ENCODE measurements at places on chromosomes 11 and 22. TPM values are rescaled to one million over a fixed set of nuclear protein-coding genes. Genes with fewer than 3 reads are reported as not detected.
A peak's percentile ranks its signal among the peaks of the same experiment; 100 is the strongest.

CNIH2 gene
- total RNA-seq: 0.98 TPM

DEUP1 gene
- total RNA-seq: not detected

GLYATL2 gene
- total RNA-seq: 0.92 TPM

GLB1L2 gene
- 13.4 TPM for total RNA-seq

JHY gene
- total RNA-seq: 2.2 TPM

SLC17A6 gene
- not detected for total RNA-seq

ALX4 gene
- total RNA-seq: 0.39 TPM

GRCh38 chr22:31346733-31347250, 646 bp upstream of the PATZ1 start:
- DNase-seq: peak; percentile 69

DNA sequence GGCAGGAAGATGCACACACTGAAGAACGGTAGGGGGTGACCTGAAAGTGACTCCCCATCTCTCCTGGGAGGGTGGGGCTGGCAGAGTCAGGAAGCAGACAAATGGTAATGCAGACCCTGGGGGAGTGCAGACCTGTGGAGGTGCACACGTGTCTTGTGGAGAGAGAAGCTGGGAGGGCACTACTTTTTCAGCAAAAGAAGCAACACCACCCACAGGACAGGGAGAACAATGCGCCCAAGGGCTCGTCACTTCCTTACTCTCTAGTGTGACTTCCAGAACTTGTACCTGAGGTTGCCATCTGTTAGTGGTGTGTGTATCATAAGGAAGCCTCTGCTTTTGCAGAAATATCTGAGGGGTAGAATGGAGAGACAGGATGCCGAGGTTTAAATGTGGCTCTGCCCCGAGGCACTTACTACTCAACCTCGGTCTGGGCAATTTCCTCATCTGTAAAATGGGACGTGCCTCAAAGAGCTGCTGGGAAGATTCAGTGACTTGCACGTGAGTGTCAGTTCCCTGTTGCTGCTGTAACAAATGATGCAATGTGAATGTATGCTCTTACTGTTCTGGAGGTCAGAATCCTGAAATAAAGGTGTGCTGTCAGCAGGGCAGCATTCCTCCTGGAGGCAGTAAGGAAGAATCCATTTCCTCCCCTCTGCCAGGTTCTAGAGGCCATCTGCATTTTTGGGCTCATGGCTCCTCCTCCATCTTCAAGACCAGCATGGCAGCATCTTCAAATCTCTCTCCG, 323.4 kb downstream of the SHANK2 start:
- DNase-seq: no peak

DNA sequence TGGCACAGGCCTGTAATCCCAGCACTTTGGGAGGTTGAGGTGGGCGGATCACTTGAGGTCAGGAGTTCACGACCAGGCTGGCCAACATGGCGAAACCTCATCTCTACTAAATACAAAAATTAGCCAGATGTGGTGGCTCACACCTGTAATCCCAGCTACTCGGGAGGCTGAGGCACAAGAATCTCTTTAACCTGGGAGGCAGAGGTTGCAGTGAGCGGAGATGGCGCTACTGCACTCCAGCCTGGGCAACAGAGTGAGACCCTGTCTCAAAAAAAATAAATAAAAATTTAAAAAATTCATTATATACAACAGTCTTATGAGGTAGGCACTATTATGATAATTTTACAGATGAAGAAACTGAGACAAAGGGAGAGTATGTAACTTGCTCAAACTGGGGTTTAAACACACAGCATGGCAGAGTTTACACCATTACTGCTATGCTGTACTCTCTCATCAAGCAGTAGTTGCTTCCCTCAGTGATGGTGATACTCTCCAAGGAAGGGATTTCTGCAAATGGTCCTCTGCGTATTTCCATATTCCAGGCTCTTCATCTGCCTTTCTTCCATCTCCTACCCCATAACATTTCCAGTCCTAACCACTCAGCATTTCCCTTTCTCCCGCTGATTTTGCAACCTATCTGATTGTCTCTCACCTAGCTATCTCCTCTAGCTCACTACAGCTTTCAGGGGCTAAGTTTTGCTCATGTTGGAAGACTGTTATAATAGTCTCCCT, 95.3 kb downstream of the CCDC83 start:
- no peak for DNase-seq

DNA sequence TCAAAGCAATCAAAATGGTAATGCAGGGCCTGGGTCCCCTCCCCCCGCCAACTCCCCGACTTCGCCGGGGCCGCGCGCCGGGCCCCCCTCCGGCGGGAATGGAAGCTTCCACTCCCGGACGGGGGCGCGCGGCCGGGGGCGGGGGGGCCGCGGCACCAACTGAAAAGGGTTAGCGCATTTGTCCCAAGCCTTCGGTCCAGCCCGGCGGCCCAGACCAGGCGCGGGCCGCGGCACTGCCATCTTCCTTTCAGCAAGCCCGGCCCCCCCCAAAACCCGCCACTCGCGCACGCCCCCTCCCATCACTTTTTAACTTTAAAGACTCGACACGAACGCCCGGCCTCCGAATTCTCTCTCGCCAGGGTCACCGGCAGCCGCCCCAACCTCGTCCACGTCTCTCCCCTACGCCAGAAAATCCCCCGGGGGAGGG, 2.8 kb downstream of the PHF21B start:
- DNase-seq: peak; percentile 44

DNA sequence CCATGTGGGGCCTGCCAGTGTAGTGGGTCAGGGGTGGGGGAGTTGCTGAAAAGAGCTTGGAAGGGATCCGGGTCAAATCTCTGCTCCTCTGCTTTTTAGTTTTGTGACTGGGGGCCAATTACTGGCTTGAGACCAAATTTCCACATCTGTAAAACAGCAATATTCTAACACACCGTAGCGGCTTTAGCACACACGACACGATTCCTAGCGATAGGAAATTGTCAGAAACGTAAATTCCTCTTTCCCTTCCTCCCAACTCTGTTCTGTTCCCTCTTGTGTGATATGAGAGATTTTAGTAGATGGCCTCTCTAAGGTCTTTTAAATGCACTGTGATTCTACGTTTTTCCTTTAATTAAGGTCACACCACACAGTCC, 71.9 kb downstream of the MICAL2 start:
- no peak for DNase-seq

GRCh38 chr11:27363576-27364117, 632 bp upstream of the CCDC34 start:
- DNase-seq: no peak

DNA sequence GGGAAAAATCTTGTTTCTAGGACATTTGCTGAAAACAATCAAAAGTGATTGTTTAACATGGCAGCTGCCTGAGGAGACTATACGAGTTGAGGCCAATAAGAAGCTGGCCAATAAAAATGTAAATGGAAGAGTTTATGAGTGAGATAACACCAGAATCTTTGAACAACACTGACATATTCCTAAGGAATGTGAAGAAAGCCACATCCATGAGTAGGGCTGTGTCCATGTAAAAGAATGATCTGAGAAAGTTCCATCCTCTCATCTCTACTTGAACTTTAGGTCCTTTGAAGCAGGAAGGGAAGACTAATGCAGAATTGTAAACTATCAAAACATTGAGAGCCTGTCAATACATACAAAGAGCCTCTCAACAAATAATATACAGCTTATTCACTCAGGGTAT, 6.9 kb upstream of the CHORDC1 start:
- no peak for DNase-seq

GRCh38 chr11:73152086-73152853, 10.2 kb upstream of the FCHSD2 start:
- DNase-seq: no peak

- peak; percentile 95 for DNase-seq
Observed at GRCh38 chr22:31646186-31647019, 15.6 kb downstream of the PISD start.

DNA sequence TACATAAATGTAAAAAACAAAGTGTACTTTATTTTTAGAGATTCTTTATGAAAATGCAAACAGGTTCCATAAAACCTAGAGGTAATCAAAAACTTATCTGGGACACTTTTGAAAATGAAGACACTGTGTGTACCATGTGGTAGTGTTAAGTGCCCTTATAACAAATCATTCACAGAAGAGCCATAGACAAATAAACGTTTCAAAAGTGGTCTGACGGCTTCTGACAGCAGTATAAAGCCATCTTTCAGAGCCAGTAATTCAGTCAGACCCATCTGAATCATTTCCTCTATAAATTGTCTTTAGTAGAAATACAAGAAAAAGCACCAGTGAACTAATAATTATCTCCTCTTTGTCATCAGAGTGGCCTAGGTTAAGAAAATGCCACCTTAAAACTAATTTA, 100.0 kb downstream of the PAX6 start:
- no peak for DNase-seq
